Midbrain (tissue), 1 donor: ENCODE measurements at places on chromosomes 3 and 15.
A peak's percentile ranks its signal among the peaks of the same experiment; 100 is the strongest.

- DNase-seq = no peak
Measured at GRCh38 chr3:100141586-100141985, 27.3 kb upstream of the FILIP1L start.

DNA sequence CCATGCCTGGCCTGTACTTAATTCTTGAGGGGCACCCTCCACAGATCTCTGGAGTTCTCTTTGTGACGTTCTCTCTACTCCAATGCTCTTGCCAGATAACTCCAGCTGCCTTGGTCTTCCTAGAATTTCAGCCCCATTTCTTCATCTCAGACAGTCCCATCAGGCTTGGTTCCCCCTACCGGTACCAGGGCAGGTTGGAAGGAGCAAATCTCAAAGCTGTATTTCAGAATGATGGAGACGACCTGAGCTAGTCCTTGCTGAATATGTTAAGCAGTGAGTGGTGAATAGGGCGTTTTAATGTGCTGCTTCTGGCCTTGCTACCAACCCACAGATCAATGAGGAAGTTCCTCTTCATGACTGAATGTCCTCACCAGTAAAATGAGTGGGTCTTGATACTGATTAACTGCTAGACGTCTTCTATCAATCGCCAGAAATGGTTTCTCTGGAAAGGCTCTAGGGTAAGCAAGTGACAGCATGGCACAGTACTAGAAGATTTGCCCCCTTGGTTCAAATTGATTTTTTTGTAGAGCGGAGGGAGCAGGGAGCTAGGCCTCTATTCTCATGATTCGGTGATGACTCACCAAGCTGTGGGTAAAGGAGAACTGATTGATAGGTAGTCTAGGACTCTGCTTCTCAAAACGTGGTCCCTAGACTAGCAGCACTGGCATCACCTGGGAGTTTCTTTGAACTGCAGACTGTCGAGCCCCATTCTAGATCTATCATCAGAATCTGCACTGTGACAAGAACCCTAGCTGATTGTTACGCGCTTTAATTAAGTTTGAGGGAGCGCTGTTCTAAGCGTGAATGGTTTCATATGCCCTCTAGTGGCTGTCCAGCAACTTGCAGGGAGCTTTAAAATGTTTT lies 67.8 kb downstream of the UBP1 start:
- DNase-seq = peak; percentile 71

- DNase-seq = peak; percentile 41
Measured at GRCh38 chr3:138389841-138390581, 41.6 kb downstream of the MRAS start.

- DNase-seq = no peak
Measured at GRCh38 chr3:13718436-13718835, 161.4 kb downstream of the WNT7A start.

DNA sequence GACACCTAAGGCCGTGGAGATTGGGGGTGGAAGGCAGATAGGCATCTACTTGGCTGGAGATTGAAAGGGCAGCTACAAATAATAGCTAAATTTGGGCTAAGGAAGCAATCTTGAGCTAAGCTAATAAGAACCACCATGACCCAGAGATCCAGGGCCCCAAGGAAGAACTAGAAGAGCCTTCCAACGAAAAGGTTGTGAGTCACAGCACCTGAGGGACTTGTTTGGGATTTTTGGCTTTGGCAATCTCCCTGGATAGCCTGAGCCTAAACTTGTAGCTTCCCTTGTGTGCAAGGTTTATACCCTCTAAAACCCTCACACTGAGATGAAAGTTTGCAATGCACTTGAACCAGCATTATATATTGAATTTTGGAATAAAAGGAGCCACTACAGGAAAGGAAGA lies 364.0 kb upstream of the IL12A start:
- no peak for DNase-seq

DNA sequence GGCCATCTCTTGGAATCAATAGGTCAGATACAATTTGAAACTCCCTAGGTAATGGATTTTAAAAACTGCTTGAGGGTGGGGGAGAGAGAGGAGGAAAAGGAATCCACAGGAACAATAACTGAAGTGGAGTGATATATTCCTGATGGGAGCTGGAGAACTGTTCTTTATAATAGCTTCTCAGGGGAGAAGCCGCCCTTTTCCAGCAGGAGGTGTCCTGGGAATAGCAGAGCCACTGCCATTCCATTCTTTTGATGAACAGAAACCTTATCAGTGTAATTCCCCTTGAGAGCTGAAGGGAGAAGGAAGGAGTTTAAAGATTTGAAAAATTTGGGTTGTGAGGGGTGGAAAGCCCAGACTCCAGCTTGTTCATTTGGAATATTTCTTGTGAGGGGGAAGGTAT lies 504.9 kb upstream of the DPH6 start:
- DNase-seq = no peak

- no peak for DNase-seq
Measured at GRCh38 chr15:93948726-93949125, 282.6 kb upstream of the MCTP2 start.

GRCh38 chr3:160851629-160852210 lies 95.7 kb downstream of the PPM1L start:
- DNase-seq = no peak
